Cardiac ventricle fibroblast (primary cell): ENCODE measurements at places on chromosomes 11 and 22. TPM values are rescaled to one million over a fixed set of nuclear protein-coding genes. Genes with fewer than 3 reads are reported as not detected.

Gene RAB36
- 1.4 and 4.4 TPM in 2 replicates for total RNA-seq

Gene PRSS23
- total RNA-seq, result 168 and 173 TPM in 2 replicates

Gene RANGAP1
- 23.7 and 26.9 TPM in 2 replicates for total RNA-seq

Gene VSIG10L2
- total RNA-seq, result not detected in 2 replicates

Gene CEND1
- total RNA-seq, result 0.49 and 0.94 TPM in 2 replicates

Gene HSD17B12
- total RNA-seq, result 47.7 and 58.4 TPM in 2 replicates

Gene LDHAL6A
- not detected in 2 replicates for total RNA-seq

Gene GRAP2
- not detected in 2 replicates for total RNA-seq

Gene CLCF1
- total RNA-seq, result 8.2 and 8.4 TPM in 2 replicates

Gene FOLR1
- not detected in 2 replicates for total RNA-seq

Gene XKR3
- total RNA-seq, result 0.05 and 0.12 TPM in 2 replicates

Gene FDX1
- 10.0 and 13.7 TPM in 2 replicates for total RNA-seq

Gene TTC28
- total RNA-seq, result 45.1 and 62.4 TPM in 2 replicates

Gene SLC22A12
- not detected in 2 replicates for total RNA-seq

Gene HOATZ
- not detected in 2 replicates for total RNA-seq

Gene PGA5
- not detected in 2 replicates for total RNA-seq

Gene KLHDC7B
- total RNA-seq, result not detected in 2 replicates

Gene C22orf42
- not detected in 2 replicates for total RNA-seq

Gene MAP6
- 2.1 and 3.7 TPM in 2 replicates for total RNA-seq

Gene OR4A16
- total RNA-seq, result not detected in 2 replicates

Gene MTFP1
- total RNA-seq, result 6.4 and 14.3 TPM in 2 replicates

Gene PGA4
- not detected in 2 replicates for total RNA-seq
